Stimulated activated CD4-positive, alpha-beta T cell treated with anti-CD3 and anti-CD28 coated beads, TNF-alpha, amount 100 ng/mL, for 24 hours (primary cell): ENCODE measurements at places on chromosomes 11 and 22.

- DNase-seq: no peak
These were observed 185.5 kb downstream of the SWAP70 start for GRCh38 chr11:9849389-9849788.

- no peak for DNase-seq
These were observed 990.9 kb downstream of the BRD1 start for GRCh38 chr22:48836673-48837340.

GRCh38 chr22:17953147-17953546 is 71.2 kb downstream of the MICAL3 start:
- DNase-seq: no peak

- DNase-seq: no peak
These were observed 6.2 kb downstream of the PICALM start for GRCh38 chr11:86062719-86063118.

- DNase-seq: no peak
These were observed 43.1 kb downstream of the SCGB1A1 start for GRCh38 chr11:62461740-62462507.

DNA sequence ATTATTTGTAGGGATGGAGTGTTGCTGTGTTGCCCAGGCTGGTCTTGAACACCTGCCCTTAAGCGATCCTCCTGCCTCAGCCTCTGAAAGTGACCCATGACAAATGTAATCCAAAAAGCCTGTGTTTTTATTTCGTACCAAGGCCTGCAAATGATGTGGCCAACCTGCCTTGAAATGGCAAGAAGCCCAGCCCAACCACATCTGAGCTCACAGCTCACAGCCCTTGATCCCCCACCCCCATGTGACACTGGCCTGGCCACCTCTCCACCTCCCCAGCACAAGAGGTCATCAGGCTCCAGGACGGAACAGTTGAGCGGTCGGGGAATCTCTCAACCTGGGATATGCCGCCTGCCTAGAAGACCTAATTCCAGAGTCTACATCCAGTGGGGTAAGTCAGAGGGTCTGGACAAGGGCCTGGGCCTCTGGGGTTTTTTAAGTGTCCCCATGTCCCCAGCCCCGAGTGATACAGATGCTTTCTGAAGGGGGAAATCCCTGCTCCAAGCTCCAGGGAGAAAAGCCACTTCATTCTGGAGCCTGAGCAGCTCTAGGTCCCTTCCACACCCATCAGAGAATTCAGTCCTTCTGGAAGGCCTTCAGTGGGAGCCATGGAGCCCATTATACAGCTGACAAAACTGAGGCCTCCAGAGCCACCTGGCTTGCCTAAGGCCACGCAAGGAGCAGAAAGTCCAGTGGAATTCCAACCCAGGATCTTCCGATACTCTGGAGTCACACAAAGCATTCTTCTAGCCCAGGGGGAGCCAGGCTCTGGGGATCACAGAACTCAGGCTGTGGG is 70.7 kb downstream of the MN1 start:
- DNase-seq: no peak

DNA sequence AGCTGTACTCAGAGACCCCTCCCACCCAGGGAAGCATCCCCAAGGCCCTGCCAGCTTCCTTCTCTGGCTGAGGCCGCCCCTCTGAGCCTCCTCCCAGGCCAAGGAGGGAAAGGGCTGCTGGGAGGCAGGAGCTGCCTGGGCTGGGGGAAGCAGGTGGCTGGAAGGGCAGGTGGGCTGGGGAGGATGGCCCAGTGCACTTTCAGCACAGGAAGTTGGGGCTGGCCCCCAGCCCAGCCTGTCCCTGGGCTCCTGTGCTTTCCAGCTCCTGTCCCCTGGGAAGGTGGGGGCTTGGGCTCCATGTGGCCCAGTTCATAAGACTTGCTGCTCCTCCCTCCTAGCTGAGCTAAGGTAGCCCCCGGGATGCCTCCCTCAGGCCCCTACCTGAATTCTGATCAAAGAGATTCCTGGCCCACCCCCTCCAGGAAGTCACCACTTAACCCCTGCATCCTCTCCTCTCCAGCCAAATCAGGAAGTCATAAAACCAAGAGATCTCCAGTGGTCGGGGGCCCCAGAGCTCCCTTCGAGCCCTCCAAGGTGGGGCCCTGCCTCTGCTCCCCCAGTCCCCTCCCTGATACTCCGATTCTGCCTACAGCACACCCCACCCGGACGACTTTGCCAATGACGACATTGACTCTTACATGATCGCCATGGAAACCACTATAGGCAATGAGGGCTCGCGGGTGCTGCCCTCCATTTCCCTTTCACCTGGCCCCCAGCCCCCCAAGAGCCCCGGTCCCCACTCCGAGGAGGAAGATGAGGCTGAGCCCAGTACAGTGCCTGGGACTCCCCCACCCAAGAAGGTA is 4.9 kb downstream of the PPP1CA start:
- no peak for DNase-seq

GRCh38 chr22:17700778-17701177 is 62.2 kb downstream of the BCL2L13 start:
- no peak for DNase-seq

- no peak for DNase-seq
These were observed 46.1 kb downstream of the RRAS2 start for GRCh38 chr11:14312736-14313438.

DNA sequence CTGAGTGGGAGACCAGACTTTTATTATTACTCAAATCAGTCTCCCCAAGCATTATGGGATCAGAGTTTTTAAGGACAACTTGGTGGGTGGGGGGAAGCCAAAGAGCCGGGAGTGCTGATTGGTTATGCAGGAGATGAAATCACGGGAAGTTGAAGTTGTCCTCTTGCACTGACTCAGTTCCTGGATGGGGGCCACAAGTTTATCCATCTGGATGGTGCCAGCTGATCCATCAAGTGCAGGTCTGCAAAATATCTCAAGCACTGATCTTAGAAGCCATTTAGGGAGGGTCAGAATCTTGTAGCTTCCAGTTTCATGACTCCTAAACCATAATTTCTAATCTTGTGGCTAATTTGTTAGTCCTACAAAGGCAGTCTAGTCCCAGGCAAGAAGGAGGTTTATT is 53.5 kb upstream of the LMO1 start:
- DNase-seq: no peak

- no peak for DNase-seq
These were observed 674.7 kb downstream of the TBC1D22A start for GRCh38 chr22:47437110-47437509.

DNA sequence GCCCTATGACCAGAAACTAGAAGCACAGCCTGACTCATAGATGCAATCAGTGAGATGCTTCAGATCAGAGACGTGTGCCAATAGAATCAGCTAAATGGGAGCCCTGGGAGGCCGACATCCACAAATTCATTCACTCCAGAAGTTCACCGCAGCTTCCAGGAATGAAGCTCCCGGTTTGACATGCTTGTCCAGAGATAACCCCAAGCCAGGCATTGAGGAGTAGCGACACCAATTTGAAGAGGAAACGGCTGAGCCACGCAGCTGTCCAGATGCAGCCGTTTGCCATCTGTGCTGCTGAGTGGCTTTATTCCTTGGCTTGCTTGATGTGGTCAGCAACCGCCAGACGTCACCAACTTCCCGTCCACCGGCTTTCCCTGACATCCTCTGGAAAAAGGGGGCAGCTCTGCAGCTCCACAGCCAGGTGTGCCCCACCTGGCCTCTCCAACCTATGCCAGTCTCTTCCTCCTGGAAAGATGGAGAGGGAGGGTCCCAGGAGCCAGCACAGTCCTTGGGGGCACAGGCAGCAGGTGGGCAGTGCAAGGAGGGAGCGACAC is 123.9 kb upstream of the OPCML start:
- DNase-seq: no peak

- no peak for DNase-seq
These were observed 23.4 kb upstream of the BDNF start for GRCh38 chr11:27723687-27724086.

DNA sequence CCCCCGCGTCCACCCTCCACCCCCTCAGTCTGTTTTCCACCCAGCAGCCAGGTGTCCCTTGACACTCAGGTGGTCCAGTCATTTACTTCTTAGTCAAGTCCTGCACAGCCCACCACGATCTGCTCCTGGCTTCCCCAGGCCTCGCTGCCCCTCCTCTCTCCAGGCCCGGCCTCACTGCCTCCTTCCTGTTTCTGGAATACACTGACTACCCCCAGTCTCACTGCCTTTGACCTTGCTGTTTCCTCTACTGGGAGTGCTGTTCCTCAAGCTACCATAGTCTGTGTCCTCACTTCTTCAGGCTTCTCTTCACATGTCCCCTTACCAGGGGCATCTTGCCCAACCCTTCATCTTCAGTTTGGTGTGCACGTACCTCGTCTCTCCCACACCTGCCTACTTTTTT is 7.4 kb downstream of the MCM5 start:
- no peak for DNase-seq

- no peak for DNase-seq
These were observed 41.7 kb downstream of the THAP12 start for GRCh38 chr11:76339221-76339620.

DNA sequence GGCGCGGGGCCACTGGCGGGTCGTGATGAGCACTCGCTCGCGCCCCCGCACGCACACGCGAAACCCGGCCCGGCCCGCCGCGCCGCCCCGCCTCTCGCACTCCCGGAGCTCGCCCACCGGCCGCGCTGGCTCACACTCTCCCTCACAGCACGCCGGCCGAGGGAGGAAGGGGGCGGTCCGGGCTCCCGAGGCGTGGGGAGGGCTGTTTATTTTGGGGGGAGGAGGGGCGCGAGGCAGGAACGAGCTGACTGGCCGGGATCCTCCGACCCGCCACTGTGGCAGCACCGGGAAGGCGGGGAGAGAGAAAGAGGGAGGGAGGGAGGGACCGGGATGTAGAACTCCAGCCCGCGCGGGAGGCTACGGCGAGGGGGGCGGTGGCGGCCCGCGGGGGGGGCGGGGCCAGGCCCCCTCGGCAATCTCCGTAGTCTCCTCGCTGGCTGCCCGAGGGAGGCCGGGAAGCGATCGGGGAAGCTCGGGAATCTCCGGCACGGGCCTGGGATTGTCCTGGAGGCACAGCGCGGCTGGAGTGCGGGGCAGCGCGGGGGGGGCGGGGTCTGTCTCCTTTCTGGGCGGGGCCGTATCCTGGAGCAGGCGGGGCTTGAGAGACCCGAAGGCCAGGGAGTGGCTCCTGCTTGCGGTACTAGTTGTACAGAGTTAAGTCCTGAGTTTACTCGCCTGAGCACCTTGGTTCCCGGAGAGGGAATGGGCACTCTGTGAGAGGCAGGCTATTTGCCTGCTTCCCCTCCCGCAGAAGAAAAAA is at the start of gene RBFOX2:
Gene RBFOX2 (minus strand): TSS at position 179 of the 760 bp plus-strand sequence. CDS start 399 bp downstream, outside the sequence.
- DNase-seq: peak; percentile 62

GRCh38 chr22:29912605-29913398 is 29.8 kb downstream of the MTMR3 start:
- no peak for DNase-seq

DNA sequence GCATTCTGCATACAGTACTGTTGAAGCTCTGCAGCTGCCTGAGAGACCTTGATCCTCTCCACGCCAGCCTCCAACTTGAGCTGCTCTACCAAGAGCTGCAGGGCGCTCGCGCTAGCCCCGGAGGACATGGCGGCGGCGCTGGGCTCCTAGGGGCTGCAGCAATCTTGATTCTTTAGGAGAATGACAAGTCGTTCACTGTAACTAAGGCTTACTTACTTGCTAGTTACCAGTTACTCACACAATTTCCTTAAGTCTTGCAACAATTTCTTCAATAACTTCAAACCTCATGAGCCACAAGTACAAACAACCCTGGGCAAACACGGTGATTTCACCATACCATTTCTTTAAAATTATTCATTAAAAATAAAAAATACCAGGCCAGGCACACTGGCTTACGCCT is 21.9 kb downstream of the SBF2 start:
- no peak for DNase-seq

DNA sequence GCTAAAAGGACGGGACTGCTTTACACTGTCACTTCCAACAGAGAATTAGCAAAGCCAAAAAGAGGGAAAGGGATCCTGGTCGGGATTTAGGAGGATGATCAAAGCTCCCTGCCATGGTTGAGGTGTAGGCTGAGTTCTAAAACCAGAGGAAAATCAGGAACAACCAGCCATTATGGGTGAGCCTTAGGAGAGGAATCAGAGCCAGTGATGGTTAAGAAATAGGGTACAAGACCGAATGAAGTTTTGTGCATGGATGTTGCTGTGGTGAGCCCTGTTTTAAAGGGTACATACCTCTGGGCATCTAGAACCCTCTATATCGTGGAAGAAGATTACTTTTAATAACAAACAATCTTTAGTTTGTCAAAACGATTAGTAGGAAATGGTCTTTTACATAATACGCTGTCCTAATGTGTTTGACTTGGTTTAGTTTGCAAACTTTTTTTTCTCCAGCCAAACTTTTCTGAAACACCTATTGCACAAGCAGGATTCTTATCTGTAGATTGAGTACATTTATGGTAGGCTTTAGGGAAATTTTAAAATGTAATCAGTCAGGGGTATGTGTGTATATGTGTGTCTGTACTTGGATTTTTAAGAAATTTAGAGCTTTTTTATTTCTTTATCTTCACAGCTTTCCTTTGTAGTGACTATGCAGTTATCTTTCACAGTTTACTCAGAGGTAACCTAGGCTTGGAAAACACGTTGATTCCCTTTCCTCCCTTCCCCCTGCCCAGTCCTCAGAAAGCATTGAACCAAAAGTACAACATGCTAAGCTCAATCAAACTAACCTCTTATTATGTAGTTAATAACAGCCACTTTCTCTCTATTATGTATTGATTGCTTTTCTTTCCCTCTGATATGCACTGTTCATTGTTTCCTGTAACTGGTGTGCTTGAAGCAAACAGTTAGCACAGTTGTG is 26.8 kb downstream of the TRIM44 start:
- DNase-seq: no peak

DNA sequence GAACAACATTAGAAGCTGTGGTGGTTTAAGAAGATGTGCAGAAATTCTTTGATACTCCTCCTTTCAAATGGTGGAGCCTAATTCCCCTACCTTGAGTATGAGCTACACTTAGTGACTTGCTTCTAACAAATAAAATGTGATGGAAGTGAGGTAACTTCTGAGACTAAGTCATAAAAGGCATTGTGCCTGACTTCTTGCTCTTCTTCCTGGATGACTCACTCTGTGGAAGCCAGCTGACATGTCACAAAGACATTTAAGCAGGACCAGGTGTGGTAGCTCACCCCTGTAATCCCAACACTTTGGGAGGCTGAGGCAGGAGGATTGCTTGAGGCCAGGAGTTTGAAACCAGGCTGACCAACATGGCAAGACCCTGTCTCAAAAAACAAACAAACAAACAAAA is 3.9 kb upstream of the PLA2G3 start:
- no peak for DNase-seq
